ENCODE measurements at places on chromosomes 1 and 21.

GRCh38 chr1:180252638-180253536, 22.8 kb downstream of the LHX4 start:
- DNase-seq, result peak; percentile 57

GRCh38 chr1:96387785-96388184, 333.8 kb upstream of the PTBP2 start:
- no peak for DNase-seq

DNA sequence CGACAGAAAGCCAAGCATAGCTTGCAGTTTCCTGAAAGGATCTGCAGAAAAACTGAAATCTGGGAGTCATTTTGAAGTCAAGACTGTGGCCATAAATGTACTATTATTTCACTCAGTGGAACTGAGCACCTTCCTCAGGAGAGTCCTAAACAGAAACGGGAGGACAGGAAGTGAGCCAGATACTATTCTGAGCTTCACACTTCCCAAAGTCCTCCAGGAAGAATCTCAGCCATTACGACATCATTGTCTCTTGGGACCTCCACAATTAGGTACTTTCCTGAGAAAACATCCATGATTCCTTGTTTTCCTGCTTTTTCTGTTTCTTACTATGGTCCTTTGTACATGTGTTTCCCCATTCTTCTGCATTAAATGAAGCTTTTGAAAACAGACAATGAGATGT, 299.2 kb upstream of the USP25 start:
- no peak for DNase-seq

DNA sequence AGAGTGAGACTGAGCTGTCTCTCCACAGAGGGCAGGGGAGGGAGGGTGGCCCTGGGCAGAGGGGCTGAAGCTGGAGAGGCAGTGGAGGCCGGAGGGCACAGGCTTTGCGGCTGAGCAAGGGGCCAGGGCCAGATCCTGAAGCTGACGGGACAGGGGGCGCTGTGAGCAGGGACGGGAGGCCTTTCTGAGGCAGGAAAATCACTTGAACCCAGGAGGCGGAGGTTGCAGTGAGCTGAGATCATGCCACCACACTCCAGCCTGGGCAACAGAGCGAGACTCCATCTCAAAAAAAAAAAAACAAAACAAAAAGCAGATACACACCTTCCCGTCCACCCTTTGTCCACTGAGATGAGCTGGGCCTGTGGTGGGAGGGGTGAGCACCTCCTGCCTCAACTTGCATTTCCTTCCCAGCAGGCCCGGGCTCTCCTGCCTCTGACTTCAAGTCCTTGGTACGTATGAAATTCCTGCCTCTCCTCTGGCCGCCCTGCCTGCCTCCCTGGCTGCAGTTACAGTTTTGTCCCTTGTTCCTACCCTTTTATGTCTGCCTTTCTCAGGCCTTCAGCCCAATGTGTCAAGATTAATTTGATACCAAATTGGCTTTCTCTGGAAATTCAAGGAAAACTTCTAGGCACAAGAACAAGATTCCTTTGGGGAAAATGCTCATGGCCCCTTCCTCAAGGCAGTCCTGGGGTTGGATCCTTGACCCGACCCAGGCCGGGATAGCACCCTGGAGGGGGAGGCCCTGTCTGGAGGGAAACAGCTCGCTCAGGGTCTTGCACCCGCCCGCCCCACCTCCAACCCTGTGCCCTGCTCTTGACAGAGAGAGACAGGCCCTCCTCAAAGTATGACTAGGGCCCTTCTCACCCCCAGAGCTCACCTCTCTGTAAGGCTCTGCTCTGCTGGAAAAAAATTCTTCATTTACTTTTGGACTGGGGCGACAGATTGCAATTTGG, 11.2 kb upstream of the ADAMTSL4 start:
- no peak for DNase-seq

DNA sequence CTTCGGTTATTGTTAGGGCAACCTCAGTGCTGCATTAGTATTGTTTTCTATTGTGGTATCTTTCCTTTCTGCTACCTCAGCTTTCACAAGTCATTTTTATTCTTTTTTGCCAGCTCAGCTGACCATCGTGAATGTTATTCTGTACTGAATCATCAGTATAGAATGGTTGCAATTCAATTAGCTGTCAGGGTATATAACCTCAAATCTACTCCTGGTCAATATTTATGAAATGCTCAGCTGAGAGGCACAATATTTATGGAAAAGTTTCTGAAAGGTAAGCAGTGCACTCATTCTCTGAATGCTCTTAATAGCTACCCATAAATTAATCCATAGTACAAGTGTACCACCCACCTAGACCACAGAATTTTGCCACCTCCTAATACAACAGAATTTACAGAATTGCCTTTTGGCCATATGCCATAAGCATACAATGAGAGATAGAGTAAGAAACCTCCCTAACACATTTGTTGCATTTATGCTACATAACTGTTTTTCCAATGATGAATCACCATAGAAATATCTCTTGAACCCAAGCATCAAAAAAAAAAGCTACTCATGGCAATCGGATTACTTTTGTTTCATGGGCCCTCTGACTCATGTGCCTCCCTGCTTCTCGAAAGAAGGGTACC, 732.6 kb upstream of the CHRM3 start:
- DNase-seq, result no peak

GRCh38 chr1:67729872-67730271, 44.9 kb downstream of the GADD45A start:
- no peak for DNase-seq

DNA sequence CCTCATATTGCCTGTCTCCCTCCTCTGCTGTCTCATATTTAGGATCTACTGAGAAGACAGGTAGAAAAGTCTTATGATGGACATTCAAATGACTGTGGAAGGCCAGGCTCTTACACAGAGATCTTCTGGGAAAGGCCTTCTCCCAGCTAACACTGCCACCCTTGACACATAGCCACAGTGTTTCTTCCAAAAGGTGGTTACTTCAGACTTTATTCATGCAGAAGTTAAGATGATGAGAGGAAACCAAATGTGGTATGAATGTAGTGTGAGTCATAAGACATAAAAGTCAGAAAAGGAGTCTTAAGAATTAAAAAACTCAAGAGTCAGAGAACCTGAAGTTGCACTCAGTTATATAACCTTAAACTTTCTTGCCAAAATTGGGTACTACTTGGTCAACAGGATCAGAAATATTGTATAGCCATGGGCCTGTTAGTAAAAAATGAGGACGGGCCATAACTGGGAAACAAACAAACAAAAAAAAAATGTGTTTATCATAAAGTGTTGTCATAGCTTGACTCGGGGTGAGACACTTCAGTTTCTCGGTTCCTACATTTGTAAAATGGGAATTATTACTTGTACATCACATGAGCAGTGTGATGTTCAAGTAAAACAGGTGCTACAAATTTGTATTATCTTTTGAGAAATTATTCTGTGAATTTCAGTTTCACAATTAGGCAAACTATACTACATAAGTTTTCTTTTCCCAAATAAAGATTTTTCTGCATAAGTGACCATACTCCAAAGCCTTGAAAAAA, 1.2 kb upstream of the DENND1B start:
- peak; percentile 59 for DNase-seq

DNA sequence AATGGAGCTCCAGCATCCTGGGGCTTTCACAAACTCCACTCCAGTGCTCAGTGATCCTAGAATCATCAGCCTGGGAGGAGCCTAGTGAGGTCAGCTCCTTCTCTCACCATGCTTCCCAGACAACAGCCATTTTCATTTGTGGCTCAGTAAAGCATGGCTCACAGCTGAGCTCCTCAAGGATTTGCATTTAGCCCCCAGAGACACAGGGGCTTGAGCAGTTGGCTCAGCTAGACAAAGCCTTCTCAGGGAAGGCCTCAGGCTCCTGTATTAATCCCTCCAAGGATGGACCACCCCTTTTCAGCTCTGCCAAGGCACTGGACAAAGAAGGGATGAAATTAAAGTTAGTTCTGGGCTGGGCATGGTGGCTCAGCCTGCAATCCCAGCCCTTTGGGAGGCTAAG, 39.5 kb downstream of the ERI3 start:
- no peak for DNase-seq

GRCh38 chr1:233102341-233102740, 151.9 kb downstream of the NTPCR start:
- no peak for DNase-seq

- no peak for DNase-seq
These were observed 1258.5 kb upstream of the ADGRL2 start for GRCh38 chr1:80542231-80542630.

- DNase-seq, result no peak
These were observed 16.6 kb downstream of the ACTN2 start for GRCh38 chr1:236702791-236703394.

DNA sequence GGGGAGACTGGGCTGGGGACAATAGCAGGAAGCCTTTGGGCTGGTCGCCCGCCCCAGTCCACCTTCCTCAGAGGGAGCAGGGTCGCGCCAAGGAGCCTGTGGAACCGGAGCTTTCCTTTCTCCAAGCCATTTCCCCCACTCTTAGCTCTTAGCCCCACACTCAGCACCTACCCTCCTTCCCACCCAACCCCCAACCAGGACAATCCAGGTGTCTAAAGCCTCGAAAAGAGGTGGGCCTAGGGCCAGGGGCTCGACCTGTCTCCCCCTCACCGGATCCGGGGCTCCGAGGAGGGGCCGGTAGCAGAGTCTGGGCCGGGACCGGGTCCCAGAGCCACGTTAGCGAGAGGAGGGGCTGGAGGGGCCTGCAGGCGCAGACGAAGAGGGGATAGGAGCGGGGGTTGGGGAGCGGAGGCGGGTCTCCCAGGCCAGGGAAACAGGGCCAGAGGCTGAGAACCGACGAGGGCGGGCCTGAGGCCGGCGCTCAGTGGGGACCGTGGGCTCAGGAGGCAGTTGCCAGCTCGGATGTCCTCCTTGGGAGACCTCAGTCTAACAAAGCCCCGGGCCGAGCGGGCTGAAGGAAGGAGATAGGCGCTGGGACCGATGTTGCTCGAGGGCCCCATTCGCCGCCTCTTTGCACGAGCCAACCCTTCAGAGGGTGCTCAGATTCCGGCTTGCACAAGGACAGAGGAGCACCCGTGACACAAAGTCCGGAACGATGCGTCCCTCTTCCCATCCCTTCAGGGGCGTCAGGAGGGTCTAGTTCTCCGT, 943 bp downstream of the SEMA6C start:
- no peak for DNase-seq

DNA sequence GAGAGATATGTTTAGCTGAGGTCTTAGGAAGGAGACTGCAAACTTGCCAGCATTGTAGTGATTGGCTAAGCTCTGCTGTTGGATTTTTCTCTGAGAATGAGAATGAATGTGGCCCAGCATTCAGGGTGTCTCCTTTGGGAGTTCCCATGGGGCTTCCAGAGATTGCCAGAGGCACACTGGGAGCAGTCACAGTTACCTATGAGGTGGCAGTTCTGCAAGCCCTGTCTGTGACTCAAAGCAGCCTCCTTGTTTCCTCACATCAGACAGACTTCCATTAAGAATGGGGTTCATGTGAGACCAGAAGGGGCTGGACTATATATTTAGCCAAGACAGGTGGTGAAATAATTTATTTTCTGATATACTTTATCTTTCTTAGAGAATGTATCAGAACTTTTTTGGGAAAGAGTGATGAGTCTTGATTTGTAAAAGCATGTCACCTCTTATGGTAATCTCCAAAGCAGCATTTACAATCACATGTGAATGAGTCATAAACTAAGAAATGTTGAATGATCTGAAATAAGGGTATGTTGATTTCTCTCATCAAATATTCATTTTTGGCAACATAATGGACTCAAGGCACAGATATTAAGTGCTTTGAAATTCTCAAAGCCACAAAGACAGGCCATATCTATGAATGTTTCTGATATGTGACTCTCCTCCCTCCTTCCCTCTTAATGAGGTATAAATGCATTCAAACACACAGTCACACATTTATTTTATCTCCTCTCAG, 9.5 kb upstream of the SLC19A2 start:
- DNase-seq, result no peak

DNA sequence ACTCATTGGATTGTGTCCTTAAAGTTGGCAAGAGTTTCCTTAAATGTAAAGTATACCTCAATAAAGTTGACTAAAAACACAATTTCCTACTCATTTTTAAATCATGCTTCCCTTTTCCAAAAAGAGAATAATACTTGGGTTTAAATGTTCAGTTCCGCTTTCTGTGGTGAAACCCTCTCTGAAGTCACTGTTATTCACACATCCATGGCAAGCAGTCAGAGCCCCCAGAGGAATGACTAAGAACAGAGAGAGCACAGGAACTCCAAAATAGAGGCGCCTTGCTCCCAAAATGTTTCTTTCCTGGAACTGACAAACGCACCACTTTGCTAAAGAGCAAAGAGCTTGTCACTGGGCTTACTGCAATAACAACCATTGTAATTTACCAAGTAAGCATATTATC, 142.5 kb downstream of the TIAM1 start:
- no peak for DNase-seq

- no peak for DNase-seq
These were observed 316.9 kb upstream of the SGIP1 start for GRCh38 chr1:66217021-66217420.

DNA sequence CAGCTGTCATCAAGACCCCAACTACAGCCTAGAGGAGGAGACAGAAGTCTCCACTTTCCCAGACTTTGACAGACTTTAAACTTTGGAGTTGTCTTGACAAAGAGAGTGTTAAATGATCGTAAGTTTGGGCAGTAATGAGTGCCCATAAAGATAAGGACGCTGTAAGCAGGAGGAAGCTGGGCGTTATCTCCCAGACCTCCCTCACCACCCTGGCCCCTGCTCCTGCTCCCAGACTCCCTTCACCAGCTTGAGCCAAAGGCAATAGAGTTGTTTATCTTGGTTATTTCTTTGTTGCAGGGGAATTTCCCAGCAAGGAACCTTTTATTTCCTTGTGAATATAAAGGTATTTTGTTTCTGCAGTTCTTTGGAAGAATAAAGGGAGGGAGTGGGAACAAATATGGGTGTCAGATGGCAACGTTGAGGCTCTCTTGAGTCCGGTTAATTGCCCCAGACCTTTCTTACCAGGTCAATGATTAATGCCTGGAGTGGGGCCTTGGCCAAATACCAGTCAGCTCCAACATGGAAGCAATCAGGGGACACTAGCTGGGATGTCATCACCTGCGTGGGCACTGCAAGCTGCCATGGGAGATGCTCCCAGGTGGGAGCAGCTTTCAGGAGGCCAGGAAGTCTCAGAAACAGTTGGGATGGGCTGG, 4.4 kb downstream of the PIGR start:
- no peak for DNase-seq

- DNase-seq, result no peak
These were observed 602.9 kb upstream of the ADAMTS5 start for GRCh38 chr21:27569831-27570230.

Measured in T-helper 2 cell treated with Interferon-gamma antibody and Interleukin-4, amounts not matched to agents 5 μg/mL and 100 μg/mL, for 36 hours (primary cell).